Fibroblast of lung (primary cell): ENCODE measurements at places on chromosomes 5 and 9. TPM values are rescaled to one million over a fixed set of nuclear protein-coding genes. Genes with fewer than 3 reads are reported as not detected.

Gene PIP5KL1
- 0.77 and 2.5 TPM in 2 replicates for total RNA-seq

Gene PRSS3
- 0.26 and 0.33 TPM in 2 replicates for total RNA-seq

Gene NUTM2F
- total RNA-seq, result not detected in 2 replicates

Gene PTGR1
- 74.2 and 126 TPM in 2 replicates for total RNA-seq

DNA sequence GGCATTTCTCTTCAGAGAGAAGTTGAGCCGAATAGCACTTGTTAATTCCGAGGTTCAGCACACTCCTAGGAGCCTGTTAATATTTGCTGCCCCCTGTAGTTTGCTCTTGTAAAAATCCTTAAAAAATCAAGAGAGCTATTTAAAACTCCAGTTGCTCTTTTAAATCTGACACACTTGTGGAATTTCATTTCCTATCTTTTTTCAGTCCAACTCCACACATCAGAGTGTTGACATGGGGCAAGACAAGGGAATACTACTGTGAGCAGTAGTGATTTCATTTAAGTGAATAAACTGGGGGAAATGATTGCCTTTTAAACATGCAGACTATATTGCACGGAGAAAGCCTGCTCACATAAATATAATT lies 1096.3 kb upstream of the DMAC1 start:
- DNase-seq, result peak; percentile 75

DNA sequence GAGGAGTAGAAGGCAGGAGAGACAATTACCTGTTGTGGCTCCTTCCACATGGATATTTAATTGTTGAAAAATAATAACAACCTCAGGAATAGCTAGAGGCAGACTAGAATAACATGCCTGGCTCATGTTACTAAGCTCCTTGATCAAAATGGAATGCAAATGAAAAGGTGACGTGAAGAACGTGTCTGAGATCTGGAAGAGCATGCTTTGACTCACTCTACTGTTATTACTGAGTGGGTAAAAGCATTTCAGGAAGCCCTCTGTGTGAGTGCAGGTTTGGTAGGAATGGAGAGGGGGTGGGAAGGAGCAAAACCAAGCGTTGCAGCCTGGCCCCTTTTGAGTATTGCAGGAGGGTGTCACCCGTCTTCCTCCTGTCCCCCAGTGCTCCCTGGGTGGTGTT lies 84.8 kb downstream of the EQTN start:
- no peak for DNase-seq

DNA sequence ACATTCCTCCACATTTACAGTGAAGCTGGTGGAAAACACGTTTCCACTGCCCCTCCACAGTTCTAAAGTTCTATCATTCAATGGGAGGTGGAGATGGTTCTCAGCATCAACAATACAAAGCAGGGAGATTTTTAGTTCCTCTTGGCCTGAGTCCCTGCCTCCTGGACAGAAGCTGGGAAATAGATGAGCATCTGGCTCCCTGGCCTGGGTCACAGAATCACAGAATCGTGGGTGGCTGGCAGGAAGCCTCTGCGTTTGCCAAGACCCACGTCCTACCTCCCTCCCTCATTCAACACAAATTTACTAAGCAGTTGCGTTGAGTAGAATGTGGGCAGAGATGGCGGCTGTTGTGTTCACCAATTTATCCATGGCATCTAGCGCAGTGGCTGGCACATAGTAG lies 5.2 kb upstream of the PPARGC1B start:
- no peak for DNase-seq

DNA sequence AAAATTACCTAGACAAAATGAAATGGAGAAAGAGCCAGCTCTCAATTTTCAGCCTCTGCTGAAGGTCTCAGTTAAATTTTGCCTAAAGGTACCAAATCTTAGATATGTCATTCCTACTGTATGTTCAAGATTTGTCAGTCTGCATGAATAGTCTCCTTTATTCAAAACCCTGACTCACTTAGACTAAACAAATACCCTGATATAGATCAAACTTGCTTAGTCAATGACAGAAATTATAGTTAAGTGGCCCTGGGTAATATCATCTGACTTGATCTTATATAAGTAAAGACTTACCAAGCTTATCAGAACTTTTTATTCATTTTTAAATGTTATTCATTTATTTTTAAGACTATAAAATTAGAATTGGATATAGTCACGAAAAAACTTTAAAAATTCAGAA lies 12.2 kb downstream of the MEGF9 start:
- peak; percentile 40 for DNase-seq

- no peak for DNase-seq
Measured at GRCh38 chr5:18745988-18746615, 1111.8 kb downstream of the TAF11L14 start.

- peak; percentile 61 for DNase-seq
Measured at GRCh38 chr9:133994353-133995011, 2.4 kb upstream of the VAV2 start.

DNA sequence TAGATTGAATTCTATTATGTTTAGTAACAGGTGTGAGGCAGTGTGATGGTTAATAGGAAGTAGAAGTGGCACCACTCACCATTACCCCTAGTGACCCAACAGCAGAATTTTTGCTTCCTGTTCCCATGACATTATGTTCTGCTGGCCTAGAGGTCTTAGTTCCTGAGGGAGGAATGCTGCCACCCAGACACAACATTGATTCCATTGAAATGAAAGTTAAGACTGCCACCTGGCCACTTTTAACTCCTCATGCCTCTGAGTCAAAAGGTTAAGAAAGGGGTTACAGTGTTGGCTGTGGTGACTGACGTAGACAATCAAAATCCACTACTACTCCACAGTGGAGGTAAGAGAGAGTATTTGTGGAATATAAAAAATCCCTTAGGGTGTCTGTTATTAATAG lies 218.9 kb upstream of the NMUR2 start:
- DNase-seq, result no peak
